ENCODE measurements at places on chromosomes 4 and X.

DNA sequence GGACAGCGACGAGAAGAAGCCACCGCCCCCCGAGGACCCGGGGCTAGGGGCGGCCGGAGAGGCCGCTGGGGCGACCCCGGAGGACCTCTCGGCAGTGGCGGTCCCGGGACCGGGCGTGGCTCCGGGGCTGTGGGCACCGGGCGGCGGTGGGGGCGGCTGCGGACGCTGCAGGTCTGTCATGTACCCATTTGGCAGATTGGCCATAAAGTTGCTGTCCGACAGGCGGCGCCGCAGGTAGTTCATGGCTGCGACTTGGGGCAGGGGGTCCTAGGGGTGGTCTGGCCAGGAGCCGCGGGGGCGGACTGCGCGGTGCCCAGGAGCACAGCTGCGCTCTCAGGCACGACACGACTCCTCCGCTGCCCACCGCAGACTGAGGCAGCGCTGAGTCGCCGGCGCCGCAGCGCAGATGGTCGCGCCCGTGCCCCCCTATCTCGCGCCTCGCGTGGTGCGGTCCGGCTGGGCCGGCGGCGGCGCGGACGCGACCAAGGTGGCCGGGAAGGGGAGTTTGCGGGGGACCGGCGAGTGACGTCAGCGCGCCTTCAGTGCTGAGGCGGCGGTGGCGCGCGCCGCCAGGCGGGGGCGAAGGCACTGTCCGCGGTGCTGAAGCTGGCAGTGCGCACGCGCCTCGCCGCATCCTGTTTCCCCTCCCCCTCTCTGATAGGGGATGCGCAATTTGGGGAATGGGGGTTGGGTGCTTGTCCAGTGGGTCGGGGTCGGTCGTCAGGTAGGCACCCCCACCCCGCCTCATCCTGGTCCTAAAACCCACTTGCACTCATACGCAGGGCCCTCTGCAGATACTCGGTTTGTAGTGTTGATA lies at the start of gene SYN1:
Gene SYN1, minus strand, starts transcription at position 372 of the 817 bp plus-strand sequence. Its CDS starts 129 bp downstream, at position 243.
- DNase-seq: peak; percentile 93

DNA sequence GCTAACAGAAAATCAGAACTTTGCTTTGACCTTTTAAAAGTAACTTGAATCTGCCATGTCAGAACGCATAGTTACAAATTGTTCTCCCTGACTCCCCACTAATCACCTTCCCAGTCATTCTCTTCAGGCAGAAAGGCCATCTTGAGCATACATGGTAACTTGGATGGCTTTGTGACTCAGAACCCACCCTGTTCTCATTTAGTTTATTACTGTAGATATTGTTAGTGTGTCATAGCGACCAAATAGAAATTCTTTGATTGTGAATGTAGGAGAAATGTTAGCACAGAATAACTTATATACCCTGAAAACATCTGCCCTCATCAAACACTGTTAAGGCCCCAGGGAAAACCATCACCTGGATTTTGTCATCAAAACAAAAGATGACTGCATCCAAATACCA lies 382.0 kb downstream of the MAGEB5 start:
- DNase-seq: no peak

- DNase-seq: no peak
Measured at GRCh38 chr4:154738426-154738825, 5.4 kb upstream of the LRAT start.

- DNase-seq: no peak
Measured at GRCh38 chrX:46327566-46328115, 217.6 kb downstream of the ZNF674 start.

GRCh38 chr4:88008122-88008742 lies 797 bp downstream of the PKD2 start:
- DNase-seq: no peak

DNA sequence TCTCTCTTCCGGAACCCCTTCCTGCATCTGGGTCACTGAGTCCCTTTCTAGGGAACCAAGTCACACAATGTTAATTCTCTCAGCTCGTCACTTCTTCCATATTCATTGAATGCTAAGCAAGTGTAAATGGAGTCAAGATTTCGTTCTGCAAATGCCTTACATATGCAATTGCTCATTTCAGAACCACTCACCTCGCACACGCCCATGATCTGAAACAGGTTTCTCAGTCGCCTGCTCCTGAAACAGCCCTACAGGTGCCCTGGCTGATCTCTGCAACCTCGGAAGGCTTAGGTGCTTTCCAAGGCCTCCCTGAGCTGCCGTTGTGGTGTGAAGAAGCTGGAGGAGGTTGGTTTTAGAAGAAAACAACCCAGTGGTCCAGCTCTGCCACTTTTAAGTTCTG lies 100.8 kb upstream of the MSX1 start:
- DNase-seq: no peak

- no peak for DNase-seq
Measured at GRCh38 chr4:155672342-155672741, 5.7 kb downstream of the GUCY1A1 start.

DNA sequence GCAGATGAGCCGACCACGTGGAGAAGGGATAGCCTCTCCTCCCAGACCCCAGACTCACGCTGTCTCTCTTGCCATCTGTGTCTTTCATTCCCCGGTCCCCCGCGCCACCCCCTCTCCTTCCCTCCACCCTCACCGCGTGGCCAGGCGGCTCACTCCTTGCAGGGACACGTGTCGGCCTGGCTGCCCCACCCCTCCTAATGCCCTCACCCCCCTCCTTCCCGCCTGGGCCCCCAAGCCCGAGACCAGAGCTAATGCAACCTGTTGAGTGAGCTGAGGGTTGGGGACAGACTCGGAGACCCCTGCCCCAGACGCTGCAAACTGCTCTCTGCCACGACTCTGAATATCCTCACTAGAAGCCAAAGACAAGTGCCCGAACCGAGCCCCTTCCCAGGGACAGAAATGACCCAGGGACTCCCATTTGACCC lies 1.8 kb downstream of the SLC38A5 start:
- peak; percentile 44 for DNase-seq

All from CD4-positive, alpha-beta T cell (primary cell).